CD14-positive monocyte (primary cell): ENCODE measurements at places on chromosomes 1 and 21. TPM values are rescaled to one million over a fixed set of nuclear protein-coding genes. Genes with fewer than 3 reads are reported as not detected.
A peak's percentile ranks its signal among the peaks of the same experiment; 100 is the strongest.

- DNase-seq = no peak
Observed at GRCh38 chr1:111734856-111735255, 4.3 kb downstream of the INKA2 start.

The CD58 gene
- 168 TPM for polyA plus RNA-seq

DNA sequence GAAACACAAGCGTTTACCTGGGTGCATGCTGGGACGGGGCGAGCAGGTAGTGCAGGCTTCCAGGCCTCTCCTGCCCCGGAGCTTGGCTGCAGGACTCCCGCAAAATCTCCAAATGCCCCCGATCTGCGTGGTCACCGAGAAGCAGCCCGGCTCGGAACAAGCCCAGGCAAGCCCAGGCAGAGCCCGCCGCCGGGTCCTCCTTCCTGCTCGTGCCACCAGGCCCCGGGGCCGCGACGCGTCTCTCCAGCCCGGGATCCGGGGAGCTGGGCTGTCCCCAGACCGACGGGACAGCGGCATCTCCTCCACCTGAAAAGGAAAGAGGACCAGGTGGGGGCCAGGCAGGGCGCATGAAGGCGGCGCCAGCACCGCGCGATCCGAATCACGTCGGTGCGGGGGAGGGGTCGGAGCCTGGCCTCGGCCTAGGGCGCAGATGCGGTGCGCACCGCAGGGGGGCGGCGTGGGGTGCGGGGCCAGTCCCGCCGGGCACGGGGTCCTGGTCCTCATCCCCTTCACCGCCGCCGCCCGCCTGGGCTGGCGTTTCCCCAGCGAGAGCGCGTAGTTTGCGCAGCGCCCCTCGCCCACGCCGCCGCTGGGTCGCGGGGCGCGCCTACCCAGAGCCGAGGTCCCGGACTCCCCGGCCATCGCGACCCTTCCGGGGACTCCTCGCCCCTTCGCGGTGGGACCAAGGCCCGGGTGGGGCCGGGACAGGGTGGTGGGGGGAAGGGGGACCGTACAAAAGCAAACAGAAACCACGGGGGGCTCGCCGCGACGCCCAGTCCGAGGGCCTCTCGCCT, 52.4 kb upstream of the H6PD start:
- DNase-seq = no peak

GRCh38 chr1:15236321-15236721, 10.7 kb upstream of the FHAD1 start:
- DNase-seq = no peak

DNA sequence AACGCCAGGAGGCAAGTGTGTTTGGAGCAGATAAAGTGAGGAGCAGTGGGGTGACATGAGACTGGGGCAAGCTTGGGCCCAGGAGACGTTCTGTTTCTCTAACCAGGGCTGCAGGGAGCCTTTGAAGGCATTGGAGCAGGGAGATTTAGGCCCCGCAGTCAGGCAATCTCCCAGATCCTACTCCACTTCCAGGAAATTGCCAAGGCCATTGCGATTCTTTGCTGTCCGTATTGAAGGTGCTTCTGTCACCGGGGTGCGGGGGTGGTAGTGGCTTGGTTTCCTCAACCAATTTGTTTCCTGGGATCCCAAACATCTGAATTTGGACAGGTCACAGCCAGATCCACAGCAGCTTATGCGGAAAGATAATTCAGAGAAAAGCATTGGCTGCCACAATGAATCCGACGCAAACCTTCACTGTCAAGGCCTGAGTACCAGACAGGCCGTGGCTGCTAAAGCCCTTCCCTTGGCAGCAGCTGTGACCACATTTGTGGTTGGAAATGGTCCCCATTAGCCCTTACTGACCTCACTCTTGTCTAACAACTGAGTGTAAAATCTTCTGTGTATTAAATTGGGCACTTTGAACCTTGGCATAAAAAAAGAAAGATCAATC, 385.6 kb downstream of the PTPRU start:
- no peak for DNase-seq

DNA sequence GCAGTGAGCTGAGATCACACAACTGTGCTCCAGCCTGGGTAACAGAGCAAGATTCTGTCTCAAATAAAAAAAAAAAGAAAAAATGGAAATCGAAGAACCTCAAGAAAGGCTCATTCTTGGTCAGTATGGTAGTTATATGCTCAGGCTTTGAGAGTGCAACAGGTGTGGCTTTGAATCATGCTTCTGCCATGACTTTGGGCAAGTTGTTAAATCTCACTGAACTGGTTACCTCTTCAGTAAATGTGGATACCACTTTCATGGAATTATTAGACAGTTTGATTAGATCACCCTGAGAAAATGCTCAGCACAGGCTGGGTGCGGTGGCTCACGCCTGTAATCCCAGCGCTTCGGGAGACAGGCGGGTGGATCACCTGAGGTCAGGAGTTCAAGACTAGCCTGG, 12.8 kb downstream of the TRNAU1AP start:
- no peak for DNase-seq

The PLEKHN1 gene
- 0.21 TPM for polyA plus RNA-seq

DNA sequence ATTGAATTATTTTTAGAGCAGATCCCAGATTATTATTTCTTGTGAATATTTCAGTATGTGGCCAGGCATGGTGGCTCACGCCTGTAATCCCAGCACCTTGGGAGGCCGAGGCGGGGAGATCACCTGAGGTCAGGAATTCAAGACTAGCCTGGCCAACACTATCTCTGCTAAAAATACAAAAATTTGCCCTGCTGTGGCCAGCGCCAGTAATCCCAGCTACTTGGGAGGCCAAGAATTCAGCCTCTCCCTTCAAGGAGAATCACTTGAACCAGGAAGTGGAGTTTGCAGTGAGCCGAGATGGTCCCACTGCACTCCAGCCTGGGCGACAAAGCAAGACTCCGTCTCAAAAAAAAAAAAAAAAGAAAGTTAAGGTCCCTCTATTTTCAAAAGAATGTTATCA, 4.3 kb downstream of the OSBPL9 start:
- no peak for DNase-seq

DNA sequence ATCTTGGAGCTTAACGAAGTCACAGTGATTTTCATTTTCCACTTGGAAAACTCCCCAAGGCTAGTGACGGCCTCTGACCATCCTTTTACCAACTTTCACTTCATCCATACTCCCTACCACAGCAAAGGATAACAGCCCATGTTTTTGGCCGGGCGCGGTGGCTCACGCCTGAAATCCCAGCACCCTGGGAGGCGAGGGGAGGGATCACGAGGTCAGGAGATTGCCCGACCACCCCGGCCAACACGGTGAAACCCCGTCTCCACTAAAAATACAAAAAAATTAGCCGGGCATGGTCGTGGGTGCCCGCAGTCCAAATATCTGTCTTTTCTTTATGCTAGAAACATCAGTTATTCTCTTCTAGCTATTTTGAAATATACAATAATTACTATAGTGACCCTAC, 7.3 kb downstream of the ASPM start:
- DNase-seq = no peak

The ICOSLG gene
- polyA plus RNA-seq = 6.6 and 9.0 TPM in 2 replicates

The EPHA2 gene
- not detected for polyA plus RNA-seq

The ETV3L gene
- polyA plus RNA-seq = not detected

- peak; percentile 53 for DNase-seq
Observed at GRCh38 chr1:200207711-200208126, 180.2 kb downstream of the NR5A2 start.

- DNase-seq = no peak
Observed at GRCh38 chr1:167298325-167298724, 77.6 kb downstream of the POU2F1 start.

- no peak for DNase-seq
Observed at GRCh38 chr1:190975827-190976226, 498.2 kb upstream of the BRINP3 start.

GRCh38 chr21:43281661-43282357, 113.0 kb downstream of the CRYAA start:
- no peak for DNase-seq

DNA sequence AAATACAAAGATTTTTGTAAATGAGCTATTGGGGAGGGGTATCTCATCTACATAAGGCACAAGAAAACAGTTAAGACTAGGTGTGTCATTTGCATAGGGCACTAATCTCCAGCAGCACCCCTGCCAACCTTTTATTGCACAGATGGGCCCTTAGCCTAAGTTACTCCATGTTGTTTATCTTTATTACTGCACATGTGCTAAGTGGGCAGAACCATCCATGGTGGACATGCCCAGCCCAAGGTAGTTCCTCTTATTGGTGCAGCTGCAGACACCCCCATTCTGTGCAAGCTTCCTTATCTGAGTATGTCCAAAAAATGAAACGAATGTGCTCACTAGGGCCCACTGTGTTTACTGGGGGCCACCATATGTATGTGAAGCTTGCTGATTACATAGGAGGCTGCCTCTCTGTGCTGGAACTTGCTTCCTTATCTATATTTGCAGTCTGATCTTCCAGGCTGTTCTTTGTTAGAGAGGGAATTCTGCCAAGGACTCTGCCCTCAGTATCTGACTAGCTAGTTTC, 77.3 kb upstream of the NEK7 start:
- no peak for DNase-seq

DNA sequence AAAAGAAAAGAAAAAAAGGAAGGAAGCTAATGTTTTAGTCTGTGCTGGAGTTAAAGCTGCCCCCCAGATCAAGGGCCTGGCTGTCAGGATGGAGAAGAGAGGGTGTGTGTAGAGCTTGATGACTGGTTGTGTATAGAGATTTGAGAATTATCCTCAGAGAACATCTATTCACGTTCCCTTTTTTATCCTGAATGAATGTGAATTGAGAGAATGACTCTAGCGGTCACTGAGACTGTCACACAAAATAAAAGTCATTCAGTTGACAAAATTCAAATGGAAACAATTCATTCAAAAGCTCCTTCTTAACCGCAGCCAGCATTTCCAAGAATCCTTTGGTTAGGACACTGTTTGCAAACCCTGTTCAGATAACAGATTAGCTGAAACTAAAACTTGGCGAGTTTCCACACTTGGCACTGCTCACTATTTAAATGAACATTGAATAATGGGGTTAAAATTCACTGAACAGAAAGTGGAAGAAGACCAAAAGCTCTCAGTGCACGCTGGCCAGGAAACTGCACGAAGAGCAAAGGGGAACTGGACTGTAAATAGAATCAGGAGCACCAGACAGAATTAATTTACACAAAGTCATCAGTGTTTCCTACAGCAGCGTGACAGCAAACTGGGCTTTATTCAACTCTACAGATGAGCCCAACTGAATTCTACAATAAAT, 13.6 kb upstream of the FAM89A start:
- peak; percentile 34 for DNase-seq

The SLC22A15 gene
- 13.7 and 33.4 TPM in 2 replicates for polyA plus RNA-seq
